ENCODE measurements at places on chromosomes 13 and 19.

DNA sequence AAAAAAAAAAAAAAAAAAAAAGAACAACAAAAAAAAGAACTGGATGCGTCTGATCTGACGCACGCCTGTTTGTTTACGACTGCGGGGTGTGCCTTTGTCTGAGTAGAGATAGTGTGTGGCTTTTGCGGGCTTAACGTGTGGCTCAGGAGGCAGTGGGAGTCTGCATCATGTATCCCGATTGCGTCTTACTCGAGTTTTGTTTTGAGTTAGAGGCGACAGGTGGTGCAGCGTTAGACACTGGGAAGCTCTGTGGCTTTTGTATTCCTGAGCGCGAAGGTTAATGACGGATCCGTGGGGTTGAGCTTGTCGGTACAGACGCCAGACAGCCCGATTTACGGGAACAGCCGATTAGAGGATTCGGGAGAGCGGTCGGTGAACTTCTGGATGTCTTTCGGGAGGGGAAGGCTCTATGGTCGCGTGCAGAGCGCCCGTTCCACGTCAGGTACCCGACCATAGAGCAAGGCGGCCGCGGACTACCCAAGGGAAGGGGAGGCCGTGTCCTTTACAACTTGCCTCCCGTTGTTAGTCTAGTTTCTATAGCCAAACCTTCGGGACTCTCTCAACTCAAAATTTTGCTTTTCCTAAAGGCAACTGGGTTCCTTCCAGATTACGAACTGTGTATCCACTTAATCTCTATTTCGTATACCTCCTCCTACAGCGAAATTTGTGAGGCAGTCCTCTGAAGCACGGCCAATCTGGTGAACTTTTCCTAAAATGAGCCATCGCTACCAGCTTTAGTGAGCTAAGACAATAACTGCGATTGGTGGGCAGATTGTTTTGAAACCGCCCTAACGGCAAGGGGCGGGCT lies 926 bp upstream of the HNRNPUL1 start:
- peak; percentile 74 for DNase-seq

DNA sequence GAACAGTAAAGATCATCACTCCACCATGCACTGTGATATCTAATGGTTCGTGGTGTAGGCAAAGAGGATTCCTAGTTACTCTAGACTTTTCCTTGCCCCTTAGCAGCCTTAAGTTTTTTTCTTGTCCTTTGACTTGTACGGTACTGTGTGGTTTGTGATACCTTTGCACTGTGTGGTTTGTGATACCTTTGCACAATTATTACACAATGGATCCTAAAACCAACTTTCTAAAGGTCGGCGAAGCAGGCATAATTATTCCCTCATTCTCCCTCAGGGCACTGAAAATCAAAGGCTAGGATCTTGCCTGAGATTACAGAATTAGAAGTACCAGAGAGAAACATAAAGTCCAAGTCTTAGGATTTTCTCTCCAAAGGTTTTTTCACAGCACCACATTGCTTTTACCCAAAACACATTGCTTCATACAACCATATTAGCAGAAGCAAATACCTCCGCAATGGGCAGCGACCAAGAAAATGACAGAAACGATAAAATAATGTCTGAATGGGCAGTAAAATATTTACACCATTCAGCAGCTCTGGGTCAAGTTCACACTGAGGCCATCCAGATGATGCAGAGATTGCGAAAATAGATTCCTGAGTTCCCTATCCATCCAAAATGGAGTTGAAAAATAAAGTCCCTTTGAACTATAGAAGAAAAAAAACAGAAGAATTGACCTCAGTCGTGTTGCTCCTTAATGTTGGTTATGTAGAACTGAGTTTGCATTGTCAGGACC lies 106.4 kb downstream of the FGF14 start:
- no peak for DNase-seq

- DNase-seq, result no peak
Observed at GRCh38 chr19:4088975-4089374, 22.3 kb upstream of the ZBTB7A start.

- no peak for DNase-seq
Observed at GRCh38 chr19:39355253-39355652, 13.0 kb downstream of the SAMD4B start.

DNA sequence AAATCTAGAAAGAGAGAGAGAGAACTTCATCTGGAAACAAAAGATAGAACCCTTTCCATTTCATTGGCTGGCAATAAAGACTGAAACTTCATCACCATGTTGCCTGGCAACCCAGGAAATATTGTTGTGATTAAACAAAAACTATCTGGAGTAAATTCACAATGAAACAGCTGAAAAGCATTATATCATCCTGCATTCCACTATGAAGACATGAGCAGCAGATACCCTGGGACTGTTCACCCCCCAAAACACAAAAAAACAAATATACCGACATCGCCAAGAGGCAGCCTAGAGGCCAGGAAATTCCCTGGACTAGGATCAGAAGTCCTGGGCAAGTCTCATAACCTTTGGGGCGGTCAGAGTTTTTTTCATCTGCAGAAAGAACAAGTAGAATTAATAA lies 158.3 kb downstream of the FOXO1 start:
- DNase-seq, result no peak

- DNase-seq, result no peak
Observed at GRCh38 chr19:49125025-49125731, 5.8 kb downstream of the PPFIA3 start.

GRCh38 chr13:30696278-30697176 lies 38.8 kb upstream of the ALOX5AP start:
- DNase-seq, result no peak

GRCh38 chr19:42461700-42462324 lies 19.1 kb upstream of the CXCL17 start:
- DNase-seq, result no peak

GRCh38 chr13:30908416-30908980 lies 2.4 kb downstream of the MEDAG start:
- DNase-seq, result peak; percentile 28

DNA sequence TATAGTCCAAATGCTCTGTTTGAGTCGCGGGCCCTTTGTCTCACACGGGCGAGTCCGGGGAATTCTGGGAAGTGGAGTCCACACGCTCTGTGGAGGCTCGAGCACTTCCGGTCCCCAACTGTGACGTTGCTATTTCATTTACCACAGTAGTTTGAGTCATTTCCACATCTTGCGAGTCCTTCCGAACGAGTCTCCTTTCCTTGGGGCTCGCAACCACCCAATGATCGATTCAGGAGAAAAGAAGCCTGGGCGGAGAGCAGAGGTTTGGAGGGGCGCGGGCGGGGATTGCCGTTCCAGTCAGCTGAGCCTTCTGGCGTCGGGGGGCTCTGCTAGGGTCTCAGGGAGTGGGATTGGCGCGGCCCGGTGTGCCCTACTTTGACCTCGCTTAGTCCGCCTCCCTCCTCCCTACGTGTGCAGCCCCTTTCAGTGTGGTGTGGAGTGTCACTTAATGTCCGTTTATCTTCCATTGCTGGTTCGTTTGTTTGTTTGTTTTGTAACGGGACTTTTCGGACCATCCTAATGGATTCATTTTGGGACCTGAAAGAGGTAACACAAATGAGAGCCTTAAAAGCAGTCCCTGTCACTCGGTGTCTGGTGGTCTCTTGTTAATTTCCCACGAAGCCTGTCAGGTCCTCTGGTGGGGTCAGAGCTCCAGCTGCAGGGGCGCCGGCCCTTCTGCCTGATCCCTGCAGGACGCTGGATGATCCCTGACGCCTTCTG lies at the start of gene ZNF222:
Gene ZNF222, plus strand, starts transcription at position 163 of the 720 bp plus-strand sequence. Its CDS starts 58 bp downstream, at position 221.
- peak; percentile 81 for DNase-seq

- DNase-seq, result peak; percentile 39
Observed at GRCh38 chr13:77377016-77377415, 50.1 kb upstream of the MYCBP2 start.

GRCh38 chr19:49348305-49349189 lies 13.3 kb downstream of the CD37 start:
- DNase-seq, result no peak

GRCh38 chr13:40186626-40187323 lies 479.7 kb downstream of the FOXO1 start:
- DNase-seq, result no peak

DNA sequence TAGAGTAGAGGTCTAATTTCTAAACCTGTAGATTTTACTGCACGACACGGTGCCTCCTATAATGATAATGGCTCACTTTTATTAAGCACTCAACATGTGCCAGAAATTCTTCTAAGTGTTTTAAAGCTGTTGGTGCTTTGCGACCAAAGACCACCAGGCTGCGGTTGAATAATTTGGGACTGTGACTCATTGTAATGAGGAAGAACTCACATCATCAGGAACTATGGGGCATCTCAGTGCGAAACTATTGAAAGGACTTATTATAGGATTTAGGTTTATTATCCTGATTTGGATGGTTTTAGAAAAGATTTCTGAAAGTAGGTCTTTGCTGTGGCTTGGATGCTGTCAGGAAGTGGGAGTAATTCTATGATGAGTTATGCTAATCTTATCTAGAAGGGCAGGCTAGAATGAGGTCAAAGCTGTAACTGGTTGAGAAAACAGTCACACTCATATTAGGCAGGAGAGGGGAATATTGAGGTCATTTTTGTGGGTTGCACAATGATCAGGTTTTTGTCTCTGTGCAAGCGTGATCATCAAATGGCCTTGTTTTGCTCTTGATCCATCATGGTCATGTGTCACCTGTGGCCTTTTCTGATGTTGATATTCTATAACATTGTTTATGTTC lies 266.8 kb downstream of the PCDH20 start:
- no peak for DNase-seq

DNA sequence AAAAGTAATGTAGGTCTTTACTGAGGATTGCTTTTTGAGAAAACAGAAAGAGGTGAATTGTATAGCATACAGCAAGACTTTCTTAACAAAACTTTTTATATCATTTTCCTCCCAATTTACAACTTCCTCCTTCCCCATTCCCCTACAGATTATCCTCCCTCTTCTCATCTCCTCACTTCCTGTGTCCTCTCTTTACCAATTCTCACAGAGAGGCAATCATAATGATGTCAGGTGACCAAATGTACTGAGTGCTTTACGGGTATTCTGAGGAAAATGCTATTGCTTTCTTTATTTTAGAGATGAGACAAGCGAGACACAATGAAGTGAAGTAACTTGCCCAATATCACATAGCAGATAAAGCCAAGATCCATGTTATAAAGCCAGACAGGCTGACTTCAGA lies 1.7 kb upstream of the MTMR6 start:
- DNase-seq, result no peak

DNA sequence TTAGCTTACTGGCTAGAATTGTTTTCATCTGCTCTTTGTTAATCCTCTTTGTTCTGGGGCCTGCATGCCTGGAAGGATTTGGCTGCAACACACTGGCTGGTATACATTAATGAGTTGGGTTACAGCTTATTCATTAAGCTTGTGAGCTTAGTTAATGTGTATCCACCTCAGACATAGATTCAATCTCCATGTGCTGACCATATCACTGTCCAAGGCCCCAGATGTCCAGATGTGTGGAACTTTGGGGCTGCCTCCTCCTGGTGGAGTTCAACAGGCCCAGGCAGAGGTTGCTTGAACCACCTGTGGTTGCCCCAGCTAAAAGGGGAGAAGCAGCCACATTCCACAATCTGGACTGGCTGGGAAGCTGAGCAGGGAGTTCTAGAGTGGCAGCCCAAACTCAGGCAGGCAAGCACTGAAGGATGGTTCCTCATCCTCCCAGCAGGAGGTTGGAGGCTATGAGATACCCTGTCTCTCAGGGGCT lies 5.4 kb downstream of the DIAPH3 start:
- no peak for DNase-seq

DNA sequence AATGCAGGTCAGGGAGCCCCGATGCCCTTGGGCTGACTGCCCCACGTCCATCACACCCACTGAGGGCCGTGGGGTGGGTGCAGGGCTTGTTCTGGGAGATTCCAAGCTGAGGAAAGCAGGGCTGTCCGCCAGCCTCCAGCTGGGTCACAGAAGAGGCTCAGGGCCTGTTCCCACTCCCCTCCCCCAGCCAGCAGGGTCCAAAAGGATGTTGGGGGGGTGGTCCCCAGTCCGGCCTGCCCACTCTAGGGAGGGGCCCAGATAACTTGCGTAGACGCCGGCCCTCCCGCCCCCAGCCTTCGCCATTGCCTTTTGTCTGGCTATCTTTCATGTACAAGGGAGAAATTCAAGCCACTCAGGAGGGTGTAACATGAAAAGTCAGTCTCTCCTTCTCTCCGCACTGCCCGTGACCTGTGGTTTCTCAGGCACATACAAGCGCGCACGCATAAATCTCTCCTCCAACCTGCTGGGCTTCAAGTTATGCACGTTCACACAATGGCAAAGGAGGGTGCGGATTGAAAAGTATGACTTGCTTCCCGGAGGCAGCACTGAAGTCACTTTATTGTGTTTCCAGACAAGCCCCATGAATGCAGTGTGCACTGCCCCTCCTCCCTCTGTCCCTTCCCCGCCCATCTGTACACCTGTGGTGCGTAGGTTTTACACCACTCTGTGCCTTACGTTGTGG lies 20.2 kb downstream of the CARM1 start:
- DNase-seq, result no peak

DNA sequence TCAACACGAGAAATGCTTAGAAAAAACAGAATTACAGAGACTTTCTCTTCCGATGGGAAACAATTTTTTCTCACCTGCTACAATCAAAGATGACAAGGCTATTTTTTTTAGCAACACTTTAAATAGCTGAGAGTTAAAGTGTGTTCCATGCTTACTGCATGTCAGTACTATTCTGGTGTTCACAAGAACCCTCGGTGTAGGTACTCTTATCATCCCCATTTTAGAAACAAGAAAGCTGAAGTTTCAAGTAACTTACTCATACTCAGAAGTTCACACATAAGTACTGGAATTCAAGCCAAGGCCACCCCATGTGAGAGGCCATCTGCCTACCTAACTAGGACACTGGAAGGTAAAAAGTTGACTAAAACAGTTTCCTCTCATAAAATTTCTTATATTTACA lies 9.0 kb upstream of the TNFRSF19 start:
- no peak for DNase-seq

- no peak for DNase-seq
Observed at GRCh38 chr13:37349916-37350315, 244.5 kb upstream of the CSNK1A1L start.

GRCh38 chr13:65505941-65506340 lies 1724.2 kb downstream of the PCDH9 start:
- no peak for DNase-seq

- no peak for DNase-seq
Observed at GRCh38 chr19:55493052-55493644, 4.9 kb downstream of the SSC5D start.

DNA sequence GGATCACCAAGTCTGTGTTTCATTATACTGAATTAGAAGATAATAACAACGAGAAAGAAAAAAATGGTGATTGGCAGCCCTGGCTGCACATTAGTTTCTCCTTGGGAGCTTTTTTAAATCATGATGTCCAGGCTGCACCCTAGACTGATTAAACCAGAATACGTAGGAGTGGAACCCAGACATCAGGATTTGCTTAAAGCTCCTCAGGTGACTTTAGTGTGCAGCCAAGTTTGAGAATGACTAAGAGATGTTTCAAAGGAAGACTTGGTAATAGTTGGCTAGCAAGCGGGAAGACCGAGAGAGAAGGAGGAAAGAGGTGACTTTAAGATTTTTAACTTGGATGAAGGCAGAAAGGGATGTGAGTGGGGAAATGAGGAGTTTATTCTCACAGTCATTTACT lies 71.4 kb upstream of the SERP2 start:
- DNase-seq, result no peak

DNA sequence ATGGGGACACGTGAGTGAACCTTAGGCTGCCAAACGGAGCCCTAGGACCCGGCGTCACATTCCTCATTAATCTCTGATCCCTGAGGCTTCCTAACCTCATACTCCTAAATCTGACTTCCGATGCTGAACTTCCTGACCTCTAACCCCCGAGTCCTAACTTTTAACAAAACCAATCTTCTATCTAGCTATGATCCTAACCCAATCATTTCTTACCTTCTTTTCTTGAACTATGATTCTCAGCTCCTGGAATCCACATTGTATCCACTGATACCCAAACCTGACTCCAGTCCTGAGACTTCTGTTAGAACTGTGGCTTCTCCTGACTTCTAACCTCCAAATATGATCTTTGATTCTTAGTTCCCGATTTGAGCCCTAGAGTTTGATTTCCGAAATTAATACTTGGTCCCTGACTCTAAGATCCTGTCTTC lies 447 bp downstream of the NFKBIB start:
- no peak for DNase-seq

Measured in thyroid gland (tissue), 4 donors.